ENCODE measurements at places on chromosomes 6 and 20.

DNA sequence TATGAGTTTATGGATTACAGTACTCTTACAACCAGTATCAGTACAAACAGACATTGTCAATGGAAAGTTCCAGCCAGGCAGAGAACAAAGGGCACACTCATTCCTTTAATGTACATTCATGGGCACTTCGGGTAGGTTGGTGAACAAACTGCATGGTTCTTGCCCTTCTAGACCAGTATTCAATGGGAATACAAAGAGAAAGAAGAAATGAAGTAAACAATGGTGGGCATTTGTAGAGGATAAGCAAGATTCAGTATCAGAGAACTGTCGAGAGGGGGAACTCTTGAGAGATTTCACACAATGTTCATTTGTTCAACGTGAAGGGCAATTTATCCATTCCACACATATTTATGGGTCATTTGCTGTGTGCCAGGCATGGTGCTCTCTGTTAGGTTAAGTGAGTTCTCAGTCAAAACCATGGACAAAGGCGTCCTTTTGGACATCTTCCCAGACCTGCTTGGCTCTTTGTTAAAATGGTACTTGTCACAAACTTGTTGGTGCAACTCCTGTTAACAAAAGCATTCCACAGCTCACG lies 714.8 kb downstream of the DHX35 start:
- no peak for DNase-seq

- DNase-seq: no peak
These were observed 74.5 kb upstream of the ZNF184 start for GRCh38 chr6:27547157-27548075.

- DNase-seq: no peak
These were observed 95.4 kb upstream of the NKX2-2 start for GRCh38 chr20:21609221-21609620.

DNA sequence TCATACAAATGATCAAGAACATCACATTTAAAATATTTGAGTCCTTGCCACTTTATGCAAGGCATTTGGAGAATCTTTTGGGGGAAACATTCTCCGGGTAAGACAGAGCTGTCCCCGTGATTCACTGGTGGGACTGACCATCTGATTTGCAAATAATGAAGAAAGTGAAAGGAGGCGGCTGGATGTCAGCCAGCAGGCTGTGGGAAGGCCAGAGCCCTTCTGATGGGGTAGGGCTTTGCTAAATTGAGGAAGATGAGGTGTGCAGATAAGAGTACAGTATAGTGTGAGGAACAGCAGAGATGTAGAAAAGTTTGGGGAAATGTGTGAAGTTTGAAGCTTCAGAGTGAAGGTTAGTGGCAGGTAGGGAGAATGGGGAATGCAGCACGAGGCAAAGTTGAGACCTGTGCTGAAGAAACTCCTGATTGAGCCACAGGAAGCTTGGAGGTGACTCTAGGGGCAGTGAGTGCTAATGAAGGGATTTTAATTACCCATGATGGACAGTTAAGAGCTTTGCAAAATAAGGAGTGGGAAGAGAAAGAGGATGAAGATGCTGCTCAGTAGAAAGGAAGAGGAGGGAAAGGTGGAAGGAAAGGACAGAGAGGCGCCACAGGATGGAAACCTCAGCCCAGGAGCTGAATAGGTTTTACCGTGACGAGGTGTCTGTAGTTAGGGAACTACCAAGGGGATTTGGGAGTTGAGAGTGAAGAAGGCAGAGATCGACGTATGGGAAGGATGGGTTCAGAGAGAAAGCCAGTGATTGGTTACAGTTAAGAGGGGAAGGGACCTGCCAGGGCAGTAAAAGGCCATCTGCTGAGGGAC lies 68.7 kb downstream of the SNX9 start:
- no peak for DNase-seq

DNA sequence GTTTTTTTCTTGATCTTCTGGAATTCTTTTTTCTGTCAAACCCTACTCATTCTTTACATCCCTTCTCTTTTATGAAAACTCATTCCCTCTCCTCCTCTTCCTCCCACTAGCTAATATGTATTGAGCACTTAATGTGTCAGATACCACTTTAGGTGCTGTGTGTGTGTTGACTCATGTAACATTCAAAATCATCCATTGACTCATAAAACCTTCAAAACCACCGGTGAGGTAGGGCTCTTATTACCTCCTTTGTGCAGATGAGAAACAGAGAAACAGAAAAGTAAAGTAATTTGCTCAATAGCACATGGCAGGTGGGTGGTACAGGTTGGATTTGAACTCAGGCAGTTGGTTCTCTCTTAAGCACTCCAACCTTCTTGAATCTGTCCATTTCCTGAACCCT lies 136.3 kb upstream of the NEDD9 start:
- no peak for DNase-seq

DNA sequence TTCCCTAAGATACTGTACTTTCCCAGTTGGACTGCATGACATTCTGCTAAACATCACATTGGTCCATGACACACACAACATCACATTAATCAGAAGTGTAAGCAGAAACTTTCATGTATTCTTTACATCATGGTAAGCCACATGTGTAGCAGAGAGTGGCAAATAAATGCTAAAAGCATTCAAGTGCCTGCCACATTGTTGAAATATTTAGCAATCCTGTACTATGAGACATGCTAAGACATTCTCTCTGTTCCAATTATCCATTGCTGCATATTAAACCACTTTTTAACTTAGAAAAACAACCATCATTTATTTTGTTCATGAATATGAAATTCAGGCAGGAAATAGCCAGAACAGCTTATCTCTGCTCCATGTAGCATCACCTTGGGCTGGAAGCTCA lies 207.7 kb upstream of the GJE1 start:
- no peak for DNase-seq

- no peak for DNase-seq
These were observed 1.3 kb downstream of the PI16 start for GRCh38 chr6:36955671-36956445.

GRCh38 chr20:6886065-6886729 lies 118.7 kb downstream of the BMP2 start:
- DNase-seq: no peak

DNA sequence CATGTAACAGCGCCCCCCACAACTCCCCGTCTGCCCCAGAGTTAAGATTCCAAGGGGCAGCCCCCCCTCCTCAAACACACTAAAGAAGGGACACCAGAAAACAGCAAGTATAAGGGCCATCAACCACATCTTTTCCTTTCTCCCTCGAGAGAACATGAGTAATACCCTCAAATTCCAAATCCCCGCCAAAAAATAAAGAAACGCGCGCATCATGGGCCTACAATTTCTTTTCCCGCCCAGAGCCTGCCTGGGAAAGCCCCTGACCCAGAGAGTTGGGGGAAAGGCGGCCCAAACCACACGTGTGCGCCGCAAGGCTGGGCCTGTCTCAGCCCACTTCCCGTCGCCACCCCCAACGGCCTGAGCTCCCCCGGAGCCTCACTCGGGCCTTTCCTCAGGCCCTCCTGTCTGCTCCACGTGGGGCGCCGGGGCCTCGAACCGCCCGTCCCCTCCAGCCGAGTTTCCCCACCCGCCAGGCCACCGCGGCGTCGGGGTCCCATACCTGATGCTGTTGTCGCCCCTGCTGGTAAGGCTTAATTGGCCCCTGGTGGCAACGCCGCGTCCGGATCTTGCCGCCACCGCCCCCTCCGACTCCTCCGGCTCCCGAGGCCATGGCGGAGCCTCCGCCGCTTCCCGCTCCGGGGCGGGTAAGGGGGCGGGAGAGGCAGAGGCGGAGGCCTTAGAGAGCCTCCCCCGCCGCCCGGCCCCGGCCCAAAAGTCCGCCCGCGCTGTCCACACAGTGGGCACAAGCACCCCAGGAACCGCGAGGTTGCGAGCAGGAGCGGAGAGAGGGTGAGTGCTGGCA lies 746 bp downstream of the NUP153 start:
- DNase-seq: peak; percentile 39

DNA sequence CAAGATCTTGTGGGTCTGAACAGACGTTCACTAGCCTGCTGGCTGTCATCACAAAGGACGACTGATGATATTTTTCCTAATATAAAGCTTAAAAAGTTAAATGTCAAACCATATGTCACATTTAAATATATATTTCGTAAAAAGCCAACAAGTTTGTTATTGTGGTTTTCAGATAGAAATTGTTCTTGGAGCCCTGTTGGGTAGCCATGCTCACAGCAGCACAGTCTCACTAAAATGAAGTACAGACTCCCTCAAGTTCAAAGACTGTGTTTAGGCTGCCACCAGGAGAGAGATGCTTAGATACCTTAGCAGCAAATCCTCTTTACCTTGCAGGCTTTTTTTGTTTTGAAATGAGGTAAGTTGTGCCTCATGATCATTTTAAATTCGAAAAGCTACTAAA lies 17.8 kb downstream of the EEF1E1 start:
- no peak for DNase-seq

- no peak for DNase-seq
These were observed 16.8 kb downstream of the IL17F start for GRCh38 chr6:52227495-52227894.

GRCh38 chr6:10633216-10633615 lies 61.2 kb downstream of the C6orf52 start:
- DNase-seq: no peak

- no peak for DNase-seq
These were observed 114.2 kb upstream of the PHACTR1 start for GRCh38 chr6:12602342-12602741.

DNA sequence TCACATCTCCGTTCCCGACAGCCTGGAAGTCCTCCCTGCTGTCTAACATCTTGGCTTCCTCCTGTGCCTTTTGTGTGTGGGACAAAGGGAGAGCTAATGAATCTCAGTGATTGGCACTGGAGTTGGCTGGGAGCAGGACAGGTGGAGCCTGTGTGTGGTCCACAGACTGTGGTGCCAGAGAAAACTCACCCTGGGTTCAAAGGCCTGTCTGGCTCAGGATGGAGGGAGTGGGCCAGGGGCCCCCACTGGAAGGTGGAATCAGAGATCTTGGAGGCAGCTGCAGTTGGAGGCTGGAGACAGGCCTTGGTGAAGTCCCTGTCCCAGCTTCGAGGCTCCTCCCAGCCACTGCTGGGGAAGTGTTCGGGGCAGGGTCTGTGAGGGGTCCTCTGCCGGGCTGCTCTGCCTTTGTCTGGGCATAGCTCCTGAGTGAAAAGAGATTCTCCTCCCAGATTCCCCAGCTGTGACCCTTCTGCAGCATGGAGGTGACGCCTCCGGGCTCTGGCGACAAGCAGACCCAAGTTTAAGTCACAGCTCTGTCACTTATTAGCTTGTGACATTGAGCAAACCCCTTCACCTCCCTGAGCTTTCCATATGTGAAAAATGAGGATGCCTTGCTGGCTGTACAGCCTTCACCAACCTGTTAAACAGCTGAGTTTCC lies 13.9 kb upstream of the ITPR3 start:
- no peak for DNase-seq

- no peak for DNase-seq
These were observed 13.1 kb downstream of the CYB5R4 start for GRCh38 chr6:83872386-83873118.

- DNase-seq: no peak
These were observed 24.1 kb downstream of the IL17A start for GRCh38 chr6:52210227-52210626.

DNA sequence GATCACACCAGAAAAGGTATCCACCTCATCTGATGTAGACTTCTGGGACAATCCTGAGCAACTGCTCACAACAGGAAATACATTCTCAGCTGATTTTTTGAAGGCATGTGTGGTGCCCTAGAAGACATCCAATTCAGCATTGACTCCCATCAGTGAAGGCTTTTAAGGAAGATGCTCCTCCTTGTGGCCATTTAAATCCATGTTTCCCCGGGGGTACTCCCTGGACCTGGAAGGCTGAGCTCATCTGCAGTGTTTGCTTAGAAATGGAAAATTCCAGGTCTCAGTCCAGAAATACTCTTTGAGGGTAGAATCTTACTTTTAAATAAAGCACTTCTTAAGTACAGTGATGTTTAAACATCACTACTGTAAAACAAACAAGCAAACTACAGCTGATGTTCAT lies 195.5 kb upstream of the PDE10A start:
- no peak for DNase-seq

DNA sequence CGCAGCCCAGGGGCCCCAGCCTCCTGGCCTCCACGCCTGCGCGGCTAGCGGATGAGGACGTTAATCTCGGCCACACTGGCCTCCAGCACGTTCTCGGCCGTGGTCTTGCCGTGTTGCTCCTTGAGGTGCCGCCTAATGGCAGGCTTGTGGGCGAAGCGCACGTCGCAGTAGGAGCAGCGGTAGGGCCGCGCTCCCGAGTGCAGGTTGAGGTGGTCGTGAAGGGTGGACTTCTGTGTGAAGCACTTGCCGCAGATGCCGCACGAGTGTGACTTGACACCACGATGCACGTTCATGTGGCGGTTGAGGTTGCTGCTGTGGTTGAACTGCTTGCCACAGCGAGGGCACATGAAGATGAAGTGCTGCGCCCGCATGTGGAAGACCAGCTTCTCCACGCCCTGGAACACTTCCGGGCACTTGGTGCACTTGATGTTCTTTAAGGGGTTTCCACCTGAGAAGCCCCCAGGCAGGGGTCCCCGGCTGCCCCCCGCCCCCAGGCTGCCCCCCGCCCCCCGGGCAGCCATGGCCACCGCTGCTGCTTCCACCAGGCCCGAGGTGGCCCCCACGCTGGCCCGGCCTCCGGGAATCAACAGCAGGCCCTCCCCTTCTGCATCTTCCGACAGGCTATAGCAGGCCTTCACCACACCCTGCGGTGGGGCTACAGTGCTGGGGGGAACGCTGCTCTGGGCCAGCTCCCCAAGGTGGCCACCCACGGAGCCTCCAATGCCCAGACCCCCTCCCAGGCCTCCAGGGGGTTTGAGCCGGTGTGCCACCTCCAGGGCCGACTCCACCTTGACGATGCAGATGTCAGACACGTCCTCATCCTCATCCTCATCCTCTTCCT lies 1.8 kb downstream of the ZBTB12 start:
- DNase-seq: no peak

DNA sequence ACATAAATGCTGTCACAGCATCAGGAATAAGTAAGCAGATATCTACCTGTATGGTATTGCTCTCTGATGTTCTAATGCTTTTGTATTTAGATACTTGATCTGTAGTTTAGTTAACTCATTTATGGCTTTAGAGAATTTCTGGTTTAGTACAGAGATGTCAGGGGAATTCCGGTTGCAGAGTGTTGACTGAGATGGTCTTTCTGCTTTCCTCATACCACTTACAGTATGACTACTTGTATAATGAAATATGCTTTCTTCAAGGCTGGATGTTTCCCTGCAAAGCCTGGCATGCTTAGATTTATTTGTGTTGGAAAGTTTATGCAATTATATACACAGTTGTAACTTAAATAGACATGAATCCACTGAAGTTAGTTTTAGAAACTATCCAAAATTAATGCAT lies 278.4 kb downstream of the CDH26 start:
- DNase-seq: no peak

DNA sequence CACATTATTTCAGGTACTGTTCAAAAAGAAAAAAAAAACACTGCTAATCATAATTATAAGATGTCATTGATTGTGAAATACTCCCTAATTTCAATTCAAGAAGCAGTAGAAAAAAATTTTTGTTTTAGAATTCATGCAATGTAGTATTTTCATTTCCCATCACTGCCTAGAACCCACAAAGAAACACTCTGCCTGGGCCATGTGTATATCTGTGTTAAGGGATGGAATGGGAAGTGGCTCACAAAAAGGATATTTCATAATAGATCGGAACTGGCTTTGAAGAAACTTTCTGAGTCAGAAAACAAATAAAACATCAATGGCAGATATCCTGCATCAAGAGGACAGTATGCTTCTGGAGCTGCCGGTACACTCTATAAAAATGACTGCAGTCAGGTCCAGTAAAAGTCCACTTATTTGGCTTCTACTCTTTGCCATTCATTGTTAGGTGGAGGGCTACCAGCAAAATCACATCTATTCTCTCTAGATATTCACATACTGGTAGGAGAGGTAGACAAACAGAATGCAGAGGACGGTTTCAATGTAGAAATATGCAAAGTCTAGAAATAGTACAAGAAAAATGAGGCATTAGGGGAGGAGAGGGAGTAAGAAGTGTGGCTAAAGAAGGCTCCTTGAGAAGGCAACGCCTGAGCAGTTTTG lies 135.0 kb upstream of the TNFAIP3 start:
- DNase-seq: no peak

All from mesothelial cell of epicardium (in vitro differentiated cells).